ENCODE measurements at places on chromosomes 6 and 20. TPM values are rescaled to one million over a fixed set of nuclear protein-coding genes. Genes with fewer than 3 reads are reported as not detected.

The SHLD1 gene
- total RNA-seq = 7.3 TPM

The TSBP1 gene
- total RNA-seq = not detected

The DLK2 gene
- total RNA-seq = 8.1 TPM

The BNIP5 gene
- total RNA-seq = 0.05 TPM

The WFDC10B gene
- total RNA-seq = not detected

The KCNK16 gene
- not detected for total RNA-seq

The LTB gene
- total RNA-seq = 0.33 TPM

The BACH2 gene
- 1.6 TPM for total RNA-seq

The KCNQ2 gene
- total RNA-seq = 0.51 TPM

The GPR31 gene
- total RNA-seq = not detected

The KIAA0408 gene
- total RNA-seq = 5.3 TPM

The OPRL1 gene
- total RNA-seq = 1.0 TPM

The OLIG3 gene
- not detected for total RNA-seq

The SDCBP2 gene
- total RNA-seq = 1.4 TPM

The HLA-DQB1 gene
- total RNA-seq = not detected
